8988T (cell line): ENCODE measurements at places on chromosomes 1 and 21.

- peak; percentile 29 for DNase-seq
These were observed 11.7 kb upstream of the S100A11 start for GRCh38 chr1:152048416-152049009.

DNA sequence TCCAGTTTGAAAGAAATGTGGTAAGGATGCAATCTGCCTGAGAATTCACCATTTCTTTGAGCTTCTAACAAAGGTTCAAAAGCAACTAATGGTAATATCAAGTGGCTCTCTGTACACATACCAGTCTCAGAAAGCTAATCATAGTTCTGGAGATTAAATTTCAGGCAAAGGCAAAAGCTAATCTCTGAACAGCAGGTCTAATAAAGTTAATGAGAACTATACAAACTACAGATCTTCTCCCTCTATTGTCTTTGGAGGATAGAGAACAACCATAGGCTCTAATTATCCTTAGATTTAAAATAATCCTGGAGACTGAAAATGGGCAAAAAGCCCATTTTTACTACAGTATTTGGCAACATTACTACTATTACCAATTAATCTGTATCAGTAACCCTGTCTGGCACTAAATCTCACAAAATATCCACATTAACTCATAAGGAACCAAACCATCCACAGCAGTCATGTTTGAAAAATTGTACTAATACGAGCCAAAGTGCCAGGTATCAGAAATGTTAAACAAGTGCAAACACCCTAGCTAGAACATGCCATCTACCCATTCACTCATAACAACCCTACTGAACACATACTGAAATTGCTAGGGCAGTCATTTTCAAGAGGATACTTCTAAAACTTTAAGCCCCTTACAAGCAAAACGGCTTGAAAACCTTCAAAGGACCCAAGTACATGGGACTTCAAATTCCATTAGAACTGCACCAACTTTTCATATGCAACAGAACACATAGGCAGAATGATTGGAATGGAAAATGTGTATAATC, 4.8 kb downstream of the DIPK1A start:
- no peak for DNase-seq

DNA sequence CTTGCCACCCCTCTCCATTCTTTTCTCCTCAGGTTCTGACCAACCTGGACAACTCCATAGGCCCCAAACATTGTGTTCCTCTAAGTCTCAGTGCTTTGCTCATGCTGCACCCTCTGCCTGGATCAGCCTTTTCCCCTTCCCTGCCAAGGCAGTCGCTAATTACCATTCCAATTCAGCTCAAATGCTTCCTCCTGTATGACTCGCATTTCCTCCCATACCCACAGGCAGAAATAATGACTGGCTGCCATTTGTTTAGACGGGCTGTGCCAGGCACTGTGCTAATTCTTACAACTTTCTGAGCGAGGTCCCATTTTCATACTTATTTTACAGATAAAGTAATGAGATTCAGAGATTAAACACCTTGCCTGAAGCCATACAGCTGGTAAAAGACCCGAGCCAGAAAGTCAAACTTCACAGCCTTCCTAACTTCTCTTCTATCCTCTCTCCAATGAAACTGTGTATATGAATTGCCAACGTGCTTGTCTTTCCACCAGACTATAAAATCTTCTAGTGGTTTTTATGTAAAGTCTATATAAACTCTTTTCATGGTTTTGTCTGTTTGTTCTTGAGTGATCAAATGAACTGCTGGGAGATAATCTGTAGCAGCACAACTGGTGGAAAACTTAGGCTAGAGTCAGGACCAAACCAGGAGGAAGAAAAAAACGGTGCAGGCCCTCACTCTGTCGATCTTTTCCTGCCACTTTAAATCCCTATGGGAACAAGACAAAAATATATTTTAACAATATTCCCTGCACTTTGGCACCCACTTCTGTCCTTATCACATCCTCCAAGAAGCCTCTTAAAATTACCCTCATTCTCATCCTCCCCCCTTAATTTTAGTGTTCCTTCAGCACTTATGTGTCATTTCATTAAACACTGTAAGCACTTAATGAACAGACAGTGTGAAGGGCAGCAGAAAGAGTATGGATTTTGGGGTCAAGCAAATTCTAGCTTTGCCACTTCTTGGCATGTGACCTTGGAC, 33.7 kb downstream of the RAB3B start:
- no peak for DNase-seq

DNA sequence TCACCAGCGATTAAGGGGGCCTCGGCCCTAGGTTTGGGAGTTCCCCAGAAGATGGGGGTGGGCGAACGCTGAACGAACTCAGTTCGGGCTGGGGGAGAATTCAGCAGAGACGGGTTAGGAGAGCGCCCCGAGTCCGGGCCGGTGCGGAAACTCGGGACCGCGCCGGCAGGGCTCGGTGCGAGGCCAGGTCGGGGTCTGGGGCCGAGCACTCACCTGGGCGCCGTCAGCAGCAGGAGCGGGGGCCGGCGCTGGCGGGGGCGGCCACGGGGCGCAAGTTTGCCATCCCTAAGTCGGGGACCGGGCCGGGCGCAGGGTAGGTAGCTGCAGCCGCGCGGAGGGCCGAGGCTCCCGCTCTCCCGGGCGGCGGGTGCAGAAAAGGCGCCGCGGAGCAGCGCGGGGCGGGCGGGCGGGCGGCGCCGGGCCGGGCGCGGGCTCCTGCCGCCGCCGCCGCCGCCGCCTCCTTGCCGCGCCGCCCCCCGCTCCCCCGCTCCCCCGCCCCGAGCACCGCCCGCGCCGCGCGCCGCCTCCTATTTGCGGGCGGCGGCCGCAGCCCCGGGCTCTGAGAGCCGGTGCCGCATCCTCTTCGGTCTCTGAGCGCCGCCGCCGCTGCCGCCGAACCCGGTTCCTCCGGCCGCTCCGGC, 349 bp downstream of the ADGRB2 start:
- no peak for DNase-seq

DNA sequence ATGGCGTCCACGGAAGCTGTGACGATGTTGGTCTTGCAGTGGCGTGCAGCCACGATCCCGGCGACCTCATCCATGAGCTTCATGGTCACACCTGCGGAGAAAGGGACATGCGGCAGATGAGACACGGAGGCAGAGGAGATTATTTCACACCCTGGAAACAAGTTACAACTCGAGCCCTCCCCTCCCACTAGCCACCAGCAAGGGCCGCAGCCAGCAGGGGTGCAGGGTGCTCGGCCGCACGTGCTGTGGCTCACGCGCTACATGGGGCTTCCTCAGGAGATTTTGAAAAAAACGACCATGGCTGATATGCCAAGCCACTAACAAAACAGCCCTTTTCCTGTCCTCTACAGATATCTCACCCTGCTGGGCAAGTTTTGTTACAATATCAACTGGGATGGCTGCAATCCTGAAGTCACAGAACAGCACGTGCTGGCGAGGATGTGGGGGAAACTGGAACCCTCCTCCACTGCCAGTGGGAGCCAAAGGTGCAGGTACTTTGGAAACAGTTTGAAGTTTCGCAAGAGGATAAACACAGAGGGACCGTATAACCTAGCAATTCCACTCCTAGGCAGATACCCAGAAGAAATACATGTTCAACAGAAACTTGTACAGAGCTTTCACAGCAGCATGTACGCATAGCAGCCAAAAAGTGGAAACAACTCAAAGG, 34.1 kb upstream of the GPR153 start:
- DNase-seq = no peak
